Chondrocyte (in vitro differentiated cells): ENCODE measurements at places on chromosomes 13 and 19.

- no peak for DNase-seq
These were observed 7.7 kb downstream of the NFILZ start for GRCh38 chr19:8638078-8638619.

DNA sequence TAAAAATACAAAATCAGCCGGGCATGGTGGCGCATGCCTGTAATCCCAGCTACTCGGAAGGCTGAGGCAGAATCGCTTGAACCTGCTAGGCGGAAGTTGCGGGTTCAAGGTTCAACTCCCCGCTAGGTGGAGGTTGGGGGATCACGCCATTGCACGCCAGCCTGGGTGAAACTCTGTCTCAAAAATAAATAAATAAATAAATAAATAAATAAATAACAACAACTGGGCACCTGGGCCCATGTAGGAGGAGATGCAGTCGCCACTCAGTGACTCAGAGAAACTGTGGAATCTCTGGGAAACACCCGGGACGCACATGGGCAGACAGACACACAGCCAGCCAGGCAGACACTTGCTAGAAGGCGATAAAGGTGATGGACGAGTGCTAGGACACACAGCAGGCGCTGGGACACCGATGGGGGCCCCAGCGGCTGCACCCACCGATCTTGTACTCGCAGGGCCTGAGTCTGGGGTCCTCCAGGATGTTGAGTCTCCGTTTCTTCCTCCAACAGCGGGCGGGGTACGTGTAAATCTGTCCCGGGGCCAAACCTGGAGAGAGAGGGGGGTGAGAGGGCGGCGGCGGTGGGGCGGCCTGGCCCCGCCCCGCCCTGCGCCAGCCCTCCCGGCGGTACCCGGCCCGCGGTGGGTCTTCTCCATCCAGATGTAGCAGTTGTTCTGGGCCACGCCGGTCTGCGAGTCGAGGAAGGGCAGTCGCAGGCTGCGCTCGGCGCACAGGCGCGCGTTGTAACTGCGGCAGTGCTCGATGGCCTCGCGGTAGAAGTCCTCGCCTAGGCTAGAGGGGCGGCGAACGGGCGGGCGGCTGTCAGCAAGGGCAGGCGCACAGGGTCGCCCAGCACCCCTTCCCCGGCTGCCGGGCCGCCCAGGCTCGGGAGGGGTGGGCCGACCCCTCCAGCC lies 1.8 kb downstream of the DPF1 start:
- no peak for DNase-seq

- DNase-seq = no peak
These were observed 25.1 kb downstream of the RFX1 start for GRCh38 chr19:13981021-13981420.

- no peak for DNase-seq
These were observed 468 bp downstream of the STX10 start for GRCh38 chr19:13149628-13150186.

- no peak for DNase-seq
These were observed 114.0 kb upstream of the C1QTNF9B start for GRCh38 chr13:24011266-24011665.

- no peak for DNase-seq
These were observed 11.3 kb downstream of the RFX2 start for GRCh38 chr19:6099033-6099432.

DNA sequence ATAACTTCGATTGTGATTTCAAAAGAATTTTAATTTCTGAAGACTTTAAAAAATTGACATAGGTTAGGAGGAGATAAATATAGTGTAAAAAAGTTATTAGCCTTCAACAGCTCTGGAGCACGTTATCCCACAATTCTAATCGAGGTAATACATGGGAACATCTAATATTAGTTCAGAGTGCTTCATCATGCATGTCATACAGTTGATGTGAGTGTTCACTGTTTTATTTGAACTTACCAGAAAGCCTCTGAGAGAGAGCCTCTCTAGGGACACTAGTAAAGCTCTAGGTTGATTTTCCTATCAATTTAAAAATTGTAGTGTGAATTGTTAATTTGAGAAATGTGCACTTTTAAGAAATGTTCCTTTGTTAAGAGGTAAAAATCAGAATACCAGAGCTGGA lies 140.4 kb downstream of the LMO7 start:
- no peak for DNase-seq

GRCh38 chr19:4829001-4829712 lies 2.4 kb downstream of the TICAM1 start:
- DNase-seq = no peak

DNA sequence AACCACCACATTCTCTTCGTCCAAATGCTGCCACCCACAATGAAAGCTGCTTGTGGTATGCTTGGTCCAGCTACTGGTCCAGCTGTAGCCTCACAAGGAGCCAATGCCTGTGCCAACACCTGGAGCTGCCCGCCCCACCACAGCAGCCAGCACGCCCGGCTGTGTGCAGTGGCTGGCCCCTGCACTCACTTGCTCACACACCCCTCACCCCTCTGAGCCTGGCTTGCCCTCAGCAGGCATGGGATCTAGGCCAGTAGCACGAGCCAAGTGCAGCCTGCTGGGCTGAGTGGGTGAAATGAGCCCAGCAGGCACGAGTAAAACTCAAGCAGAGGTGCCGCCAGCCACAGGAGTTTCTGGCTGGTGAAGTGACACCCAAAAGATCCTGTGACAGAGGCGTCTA lies 2096.4 kb upstream of the PCDH20 start:
- DNase-seq = no peak

DNA sequence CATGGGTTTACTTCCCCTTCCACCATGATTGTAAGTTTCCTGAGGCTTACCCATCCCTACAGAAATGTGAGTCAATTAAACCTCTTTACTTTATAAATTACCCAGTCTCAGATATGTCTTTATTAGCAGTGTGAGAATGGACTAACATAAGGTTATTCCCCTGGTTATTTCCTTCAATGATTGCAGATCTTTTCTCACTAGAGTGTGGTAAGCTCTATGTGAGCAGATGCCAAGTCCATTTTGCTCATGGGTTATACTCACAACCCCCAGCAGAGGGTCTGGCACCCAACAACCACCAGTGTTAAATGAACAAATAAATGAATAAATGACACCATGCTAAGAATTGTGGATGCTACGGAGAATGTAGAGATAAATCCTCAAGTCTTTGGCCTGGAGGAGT lies 472.8 kb downstream of the LIG4 start:
- DNase-seq = no peak

- DNase-seq = no peak
These were observed 20.3 kb upstream of the RNASEH2B start for GRCh38 chr13:50889317-50889716.

DNA sequence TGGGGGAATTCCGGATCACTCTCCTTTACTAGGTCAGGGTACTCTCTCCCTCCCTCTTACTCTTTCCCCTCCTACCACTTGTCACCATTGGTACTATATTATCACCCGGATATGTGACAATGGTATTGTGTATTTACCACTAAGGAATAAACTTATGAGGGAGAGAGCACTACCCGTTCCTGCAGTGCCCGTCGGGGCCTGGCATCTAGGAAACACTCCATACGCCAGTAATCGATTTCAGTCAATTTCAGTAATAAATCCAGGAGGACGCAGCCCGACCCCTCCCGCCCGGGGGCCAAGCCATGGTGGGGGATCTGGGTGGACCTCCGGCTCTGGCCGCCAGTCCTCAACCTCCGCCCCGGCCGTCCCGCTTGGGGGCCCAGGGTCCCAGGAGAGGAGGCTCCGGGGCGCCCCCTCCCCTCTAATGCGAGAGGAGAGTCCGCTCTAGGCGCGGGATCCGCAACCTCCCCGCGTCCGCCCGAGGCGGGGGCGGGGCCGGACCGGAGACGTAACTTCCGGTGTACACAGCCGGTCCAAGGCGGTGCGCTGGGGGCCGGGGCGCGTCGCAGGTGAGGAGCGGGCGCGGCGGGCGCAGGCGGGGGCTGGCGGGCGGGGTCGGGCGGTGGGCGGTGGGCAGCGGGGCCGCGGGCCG lies at the start of gene GARRE1:
Gene GARRE1, plus strand, starts transcription at position 509 of the 652 bp plus-strand sequence. CDS start 45,920 bp downstream, outside the sequence.
- no peak for DNase-seq

GRCh38 chr19:54795758-54796157 lies 7.7 kb upstream of the KIR2DL4 start:
- DNase-seq = no peak
